Small intestine (tissue), 16 donors: ENCODE measurements at places on chromosomes 7 and 10. TPM values are rescaled to one million over a fixed set of nuclear protein-coding genes. Genes with fewer than 3 reads are reported as not detected.
A peak's percentile ranks its signal among the peaks of the same experiment; 100 is the strongest.

DNA sequence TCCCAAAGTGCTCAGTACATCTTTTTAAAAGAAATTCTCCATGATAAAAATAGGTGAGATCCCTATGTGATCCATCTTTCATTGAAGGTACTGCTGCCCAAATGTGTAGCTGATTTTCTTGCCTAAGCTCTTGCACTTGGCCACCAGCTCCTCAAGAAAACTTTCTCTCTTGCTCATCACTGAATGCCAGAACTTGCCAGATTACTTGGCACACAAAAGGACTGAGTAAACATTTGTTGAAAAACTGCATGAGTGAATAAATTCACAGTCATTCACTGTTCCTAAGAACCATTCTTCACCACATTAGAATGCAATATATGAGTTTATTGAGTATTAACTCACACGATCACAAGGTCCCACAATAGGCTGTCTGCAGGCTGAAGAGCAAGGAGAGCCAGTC lies 99.9 kb downstream of the TRIL start:
- no peaks in the 10 kb centered on the region for H3K4me1 ChIP-seq
- no peak overlapping the region for H3K27ac ChIP-seq
- H3K27me3 ChIP-seq, result no peaks in the 10 kb centered on the region
- DNase-seq, result no peak

The BRAT1 gene
- polyA plus RNA-seq, result 40.3 TPM

GRCh38 chr7:27202018-27202861 lies 2.3 kb upstream of the HOXA13 start:
- H3K4me1 ChIP-seq, result no peaks in the 10 kb centered on the region
- H3K36me3 ChIP-seq, result no peaks in the 10 kb centered on the region
- no peak overlapping the region for H3K4me3 ChIP-seq
- DNase-seq, result no peak

DNA sequence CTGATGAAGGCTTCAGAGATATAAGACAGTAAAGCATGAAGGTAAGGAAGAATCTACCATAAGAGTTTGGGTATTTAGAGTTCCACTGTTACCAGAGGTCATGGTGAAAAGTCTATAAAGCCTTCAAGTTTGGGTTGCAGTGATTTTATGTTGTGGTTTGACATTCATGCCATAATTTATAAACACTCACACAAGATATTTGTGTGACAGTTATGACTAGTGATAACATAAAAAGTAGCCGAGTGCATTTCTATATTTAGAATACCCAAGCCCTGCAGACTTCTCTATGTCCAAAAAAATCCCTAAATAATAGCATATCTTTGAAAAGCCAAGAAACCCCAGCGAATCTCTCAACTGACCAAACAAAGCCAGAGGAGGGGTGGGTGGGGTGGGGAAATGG lies 229.9 kb downstream of the CXCL12 start:
- H3K36me3 ChIP-seq, result no peaks in the 10 kb centered on the region
- no peak for DNase-seq
- H3K27ac ChIP-seq, result no peak overlapping the region
- no peak overlapping the region for H3K4me3 ChIP-seq

The C1QL3 gene
- not detected for polyA plus RNA-seq

DNA sequence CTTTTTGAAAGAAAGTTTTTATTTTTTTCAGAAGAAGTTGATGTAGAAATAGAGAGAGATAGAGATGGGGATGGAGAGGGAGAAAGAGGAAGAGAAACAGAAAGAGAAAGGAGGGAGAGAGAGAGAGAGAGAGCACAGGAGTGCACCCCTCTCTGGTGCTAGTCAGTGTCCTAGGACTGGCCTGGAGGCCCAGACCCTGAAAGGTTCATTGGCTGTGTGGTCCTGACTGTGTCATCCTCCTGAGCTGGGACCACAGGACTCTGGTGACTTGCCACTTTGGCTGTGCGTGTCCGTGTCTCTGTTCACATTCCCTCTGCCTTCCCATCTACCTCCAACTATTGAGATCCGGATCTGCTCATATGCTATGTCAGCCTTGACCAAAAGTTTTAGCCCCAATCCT lies 62.1 kb upstream of the SHH start:
- H3K27me3 ChIP-seq, result no peaks in the 10 kb centered on the region

The FZD8 gene
- not detected for polyA plus RNA-seq

DNA sequence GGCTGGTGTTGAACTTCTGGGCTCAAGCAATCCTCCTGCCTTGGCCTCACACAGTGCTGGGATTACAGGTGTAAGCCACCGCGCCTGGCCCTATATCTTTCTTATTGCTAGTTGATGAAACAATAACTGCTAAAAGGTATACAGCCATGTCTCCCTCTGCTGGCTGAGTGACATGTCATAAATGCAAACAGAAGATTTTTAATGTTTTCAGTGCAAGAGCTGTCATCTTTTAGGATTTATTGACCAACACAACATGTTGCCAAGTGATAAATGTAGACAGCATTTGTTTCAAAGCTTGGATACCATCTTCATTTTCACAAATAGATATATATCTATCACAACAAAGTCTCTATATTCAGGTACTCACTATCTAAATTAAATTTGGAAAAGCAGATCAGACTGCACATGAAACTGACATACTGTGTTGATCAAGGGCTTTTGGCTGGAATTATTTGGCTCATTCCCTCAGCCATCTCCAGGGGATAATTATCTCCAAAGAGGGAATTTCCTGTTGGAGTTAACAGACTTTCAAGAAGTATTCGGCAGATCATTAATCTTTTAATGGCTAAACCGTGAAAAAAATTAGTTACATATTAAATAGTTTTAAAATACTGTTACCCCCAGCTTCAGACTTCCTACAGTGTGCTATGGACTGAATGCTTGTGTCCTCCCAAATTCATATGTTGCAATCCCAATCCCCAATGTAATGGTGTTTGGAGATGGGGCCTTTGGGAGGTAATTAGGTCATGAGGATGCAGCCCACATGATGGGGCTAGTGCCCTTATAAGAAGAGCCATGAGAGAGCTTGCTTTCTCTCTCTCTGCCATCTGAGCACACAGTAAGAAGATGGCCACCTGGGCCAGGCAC lies 41.3 kb upstream of the SRPK2 start:
- no peaks in the 10 kb centered on the region for H3K36me3 ChIP-seq
- H3K4me1 ChIP-seq, result no peaks in the 10 kb centered on the region
- H3K27me3 ChIP-seq, result no peaks in the 10 kb centered on the region
- H3K4me3 ChIP-seq, result no peak overlapping the region
- H3K27ac ChIP-seq, result no peak overlapping the region

GRCh38 chr7:131606346-131607290 lies 50.2 kb upstream of the PODXL start:
- no peaks in the 10 kb centered on the region for H3K4me1 ChIP-seq
- H3K4me3 ChIP-seq, result no peak overlapping the region
- no peak overlapping the region for H3K27ac ChIP-seq
- H3K27me3 ChIP-seq, result peaks cover 3% of the 10 kb centered on the region

The COL28A1 gene
- 1.1 TPM for polyA plus RNA-seq

DNA sequence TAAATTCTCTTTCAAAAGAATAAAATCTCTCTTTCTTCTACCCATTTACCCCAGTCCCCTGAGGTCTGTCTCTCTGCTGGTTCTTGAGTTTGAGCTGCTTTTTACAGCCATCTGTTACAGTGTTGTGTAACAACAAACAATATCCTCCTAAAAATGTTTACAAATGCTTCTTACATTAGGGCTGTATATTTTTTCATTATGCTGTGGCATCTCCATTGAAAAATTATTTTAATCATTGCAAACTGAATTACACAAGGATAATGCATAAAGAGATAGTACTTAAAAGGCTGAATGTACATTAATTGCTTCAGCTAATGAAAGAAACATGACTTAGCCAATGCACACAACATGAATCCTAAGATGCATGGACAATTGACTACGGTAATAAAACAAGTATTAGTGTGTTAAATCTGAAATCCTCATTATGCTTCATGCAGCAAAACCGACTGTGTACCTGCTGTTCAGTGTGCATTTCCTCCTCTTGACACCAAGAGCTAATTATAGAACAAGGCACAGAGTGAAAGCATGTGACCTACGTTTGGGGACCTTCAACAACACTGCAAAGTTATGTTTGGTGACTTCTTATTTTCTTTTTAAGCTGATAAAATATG lies 181.7 kb upstream of the RHOBTB1 start:
- H3K27ac ChIP-seq, result no peak overlapping the region
- H3K27me3 ChIP-seq, result no peaks in the 10 kb centered on the region
- no peaks in the 10 kb centered on the region for H3K36me3 ChIP-seq
- no peaks in the 10 kb centered on the region for H3K4me1 ChIP-seq
- no peak for DNase-seq

DNA sequence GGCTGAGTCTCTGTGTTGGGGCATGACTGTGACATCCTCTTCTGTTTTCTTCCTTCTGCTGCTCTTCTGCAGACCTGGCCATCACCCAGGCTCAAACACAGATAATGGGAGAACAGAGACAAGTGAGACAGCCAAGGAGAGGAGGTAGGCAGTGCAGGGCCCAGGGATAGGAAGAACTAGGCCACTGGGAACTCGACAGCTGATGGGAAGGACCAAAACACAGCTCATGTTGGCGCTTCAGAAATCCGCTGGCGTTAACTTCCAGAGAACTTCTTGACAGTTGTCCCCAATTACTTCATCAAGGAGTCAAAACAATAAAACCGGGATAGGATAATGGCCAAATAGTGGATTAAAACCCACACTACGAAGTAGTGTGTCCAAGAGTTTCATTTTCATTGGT lies 97.0 kb upstream of the PALS2 start:
- no peaks in the 10 kb centered on the region for H3K27me3 ChIP-seq
- H3K36me3 ChIP-seq, result no peaks in the 10 kb centered on the region
- no peak overlapping the region for H3K27ac ChIP-seq
- no peak for DNase-seq

The GALNT17 gene
- 2.9 TPM for polyA plus RNA-seq

DNA sequence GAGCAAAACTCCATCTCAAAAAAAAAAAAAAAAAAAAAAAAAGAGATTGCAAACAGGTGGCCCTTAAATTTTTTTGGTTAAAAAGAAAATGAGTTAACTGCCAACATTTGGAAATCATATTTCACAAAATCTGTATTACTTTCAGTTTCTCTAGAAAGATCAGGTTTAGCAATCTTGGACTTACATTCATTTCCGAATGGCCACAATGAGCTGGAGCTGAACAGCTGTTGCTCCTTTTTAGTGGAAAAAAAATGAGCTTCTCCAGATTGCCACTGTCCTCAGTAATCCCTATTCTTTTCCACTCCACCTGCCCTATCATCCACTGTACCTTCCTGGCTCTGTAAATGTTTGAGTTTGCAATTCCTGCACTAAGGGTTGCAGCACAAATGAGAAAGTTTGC lies 43.6 kb downstream of the RAB11FIP2 start:
- H3K36me3 ChIP-seq, result peaks cover 2% of the 10 kb centered on the region
- no peak overlapping the region for H3K27ac ChIP-seq
- no peaks in the 10 kb centered on the region for H3K4me1 ChIP-seq
- no peaks in the 10 kb centered on the region for H3K27me3 ChIP-seq

DNA sequence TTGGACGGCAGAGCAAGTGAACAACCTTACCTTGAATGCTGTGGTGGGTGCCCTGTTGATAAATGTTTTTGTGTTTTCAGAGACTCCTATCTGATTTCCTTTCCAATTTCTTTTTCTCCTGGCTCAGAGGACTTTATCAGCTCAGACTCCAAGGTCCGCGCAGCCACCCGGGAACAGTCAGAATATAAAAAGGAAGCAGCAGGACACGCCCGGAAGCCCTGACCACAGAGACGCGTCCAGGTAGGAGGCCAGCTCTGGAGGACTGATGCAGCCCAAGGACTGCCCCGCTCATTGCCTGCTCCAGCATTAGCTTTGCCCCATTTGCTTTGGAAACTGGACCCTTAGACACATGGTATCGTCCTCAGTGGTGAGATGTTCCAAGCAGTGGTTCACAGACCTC lies 61.3 kb downstream of the TACC2 start:
- peak overlapping the region; percentile 82 for H3K27ac ChIP-seq
- H3K36me3 ChIP-seq, result no peaks in the 10 kb centered on the region
- peak; percentile 91 for DNase-seq
- peaks cover 21% of the 10 kb centered on the region for H3K4me1 ChIP-seq

The CHN2 gene
- 22.3 TPM for polyA plus RNA-seq
